ENCODE measurements at places on chromosomes 2 and 18. TPM values are rescaled to one million over a fixed set of nuclear protein-coding genes. Genes with fewer than 3 reads are reported as not detected.

DNA sequence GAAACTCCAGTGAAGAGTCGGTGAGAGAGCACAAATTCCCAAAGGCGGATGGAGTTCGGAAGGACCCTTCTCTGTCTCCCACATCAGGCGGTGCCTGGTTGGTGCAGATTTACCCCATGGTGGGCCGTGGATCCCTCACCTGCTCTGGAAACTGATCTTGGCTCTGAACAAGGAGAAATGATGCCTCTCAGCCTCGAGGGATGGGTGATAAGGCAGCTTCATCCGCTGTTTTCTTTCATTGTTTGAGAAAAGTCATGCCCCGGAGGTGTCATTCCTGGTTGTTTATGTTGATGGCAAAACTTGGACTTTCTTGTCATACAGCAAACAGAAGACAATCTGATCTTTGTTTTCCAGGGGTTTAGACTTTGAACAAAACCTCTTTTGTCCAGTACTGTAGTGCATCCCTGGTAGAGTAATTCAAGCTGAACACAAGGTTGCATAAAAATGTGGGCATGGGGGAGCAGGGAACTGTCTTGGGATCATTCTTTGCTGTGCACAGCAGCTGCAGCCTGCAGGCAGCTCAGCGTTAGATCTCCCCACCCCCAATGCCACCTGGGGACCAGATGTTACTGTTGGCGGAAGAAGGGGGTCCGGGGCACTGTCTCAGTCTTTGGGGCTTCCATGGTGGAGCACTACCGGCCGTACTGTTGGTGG lies 81.3 kb downstream of the NFATC1 start:
- no peaks in the 10 kb centered on the region for H3K27me3 ChIP-seq
- H3K4me3 ChIP-seq: no peak overlapping the region
- peak overlapping the region; percentile 34 for H3K27ac ChIP-seq
- no peak for DNase-seq
- peaks cover 28% of the 10 kb centered on the region for H3K36me3 ChIP-seq

DNA sequence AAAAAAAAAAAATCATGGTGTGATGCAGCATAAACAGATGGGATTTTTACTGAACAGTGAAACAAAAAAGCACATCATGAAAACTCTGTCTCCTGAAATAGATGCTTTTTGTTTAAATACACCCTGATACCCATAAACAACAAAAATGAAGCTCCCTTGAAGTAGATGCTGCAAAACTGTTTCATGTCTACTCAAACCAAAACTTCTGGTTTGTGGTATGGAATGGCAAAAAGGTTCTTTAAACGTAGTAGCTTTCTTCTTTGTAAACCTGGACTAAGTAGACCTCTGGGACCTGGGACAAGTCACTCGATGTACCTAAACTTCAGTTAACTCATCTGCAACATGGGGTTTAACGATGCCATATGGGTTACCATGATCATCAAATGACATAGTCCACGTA lies 64.4 kb upstream of the RAPH1 start:
- H3K27ac ChIP-seq: no peak overlapping the region
- H3K4me3 ChIP-seq: no peak overlapping the region
- no peaks in the 10 kb centered on the region for H3K36me3 ChIP-seq
- peaks cover 19% of the 10 kb centered on the region for H3K4me1 ChIP-seq
- peaks cover 2% of the 10 kb centered on the region for H3K27me3 ChIP-seq
- no peak for DNase-seq

- peaks cover 37% of the 10 kb centered on the region for H3K4me1 ChIP-seq
- DNase-seq: no peak
- H3K36me3 ChIP-seq: peaks cover 23% of the 10 kb centered on the region
- H3K27ac ChIP-seq: no peak overlapping the region
- H3K4me3 ChIP-seq: no peak overlapping the region
- no peaks in the 10 kb centered on the region for H3K27me3 ChIP-seq
Observed at GRCh38 chr18:63142594-63143225, 176.9 kb downstream of the BCL2 start.

The ACAA2 gene
- 63.4 TPM for total RNA-seq

The DCDC2C gene
- not detected for total RNA-seq

The RAD51AP2 gene
- total RNA-seq: not detected

The LIPG gene
- 0.71 TPM for total RNA-seq

The LIMS4 gene
- total RNA-seq: not detected

The TMEM169 gene
- 1.8 TPM for total RNA-seq

All from activated CD4-positive, alpha-beta T cell treated with anti-CD3 and anti-CD28 coated beads for 36 hours (primary cell).